NCI-H345 (cell line): ENCODE measurements at places on chromosomes 2 and 18.

- DNase-seq = no peak
Measured at GRCh38 chr2:36404318-36404717, 48.7 kb downstream of the CRIM1 start.

DNA sequence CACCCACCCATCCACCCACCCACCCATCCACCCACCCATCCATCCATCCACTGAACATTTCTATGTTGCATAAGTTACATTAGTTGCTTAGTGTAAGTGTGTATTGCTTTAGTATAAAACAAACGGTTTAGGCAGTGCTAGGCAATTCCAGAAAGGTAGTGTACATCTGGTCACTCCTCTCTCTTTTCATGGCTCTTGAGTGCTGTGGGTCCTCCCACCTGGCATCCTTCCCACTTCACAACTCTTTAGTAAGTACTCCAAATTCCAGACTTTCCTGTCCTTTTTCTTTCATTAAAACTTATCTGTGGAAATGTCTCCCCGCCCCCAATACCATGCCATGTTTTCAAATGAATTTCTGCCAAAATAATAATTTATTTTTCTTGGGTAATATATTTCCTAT lies 122.5 kb downstream of the PLEKHM3 start:
- DNase-seq = peak; percentile 7

GRCh38 chr2:76731157-76731556 lies 791.0 kb downstream of the LRRTM4 start:
- no peak for DNase-seq

GRCh38 chr2:71275939-71276310 lies 49.0 kb upstream of the PAIP2B start:
- no peak for DNase-seq

GRCh38 chr2:99660616-99661406 lies 171.0 kb upstream of the REV1 start:
- DNase-seq = no peak

- DNase-seq = no peak
Measured at GRCh38 chr2:60058781-60059180, 494.7 kb downstream of the BCL11A start.

DNA sequence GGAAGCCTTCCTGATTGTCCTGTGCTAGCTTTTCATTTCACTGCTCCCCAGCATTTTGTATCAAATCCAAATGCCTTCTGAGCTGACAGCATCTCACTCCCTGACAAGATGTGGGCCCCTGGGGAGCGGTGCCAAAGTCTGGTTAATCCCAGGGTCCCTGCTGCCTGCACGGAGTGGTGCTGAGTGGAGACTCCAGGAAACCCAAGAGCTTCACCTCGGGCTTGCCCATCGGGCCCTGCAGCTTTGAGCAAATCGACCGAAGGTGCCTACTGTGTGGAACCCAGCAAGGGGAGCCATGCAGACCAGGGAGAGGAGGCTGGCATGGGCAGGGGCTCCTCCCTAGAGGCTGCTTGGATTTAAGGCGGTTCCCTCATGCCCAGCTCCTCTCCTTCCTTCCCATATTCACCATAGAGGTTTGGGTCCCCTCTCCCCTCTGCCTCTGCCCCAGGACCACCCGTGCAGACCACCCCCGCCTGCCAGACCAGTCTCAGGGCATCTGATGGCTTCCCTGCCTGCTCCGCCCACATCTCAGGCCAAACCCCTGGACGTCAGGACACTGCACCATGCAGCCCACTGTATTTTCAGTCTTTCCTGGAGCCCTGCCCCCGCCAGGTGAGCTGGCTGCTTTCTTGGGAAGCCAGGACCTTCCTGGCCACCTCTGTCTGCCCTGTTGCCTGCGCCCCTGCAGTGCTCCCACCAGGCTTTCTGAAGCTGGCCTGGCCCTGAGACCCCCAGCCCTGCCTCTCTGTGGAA lies 37.8 kb downstream of the RRM2 start:
- DNase-seq = no peak

GRCh38 chr2:170665743-170666142 lies 49.4 kb upstream of the SP5 start:
- no peak for DNase-seq

DNA sequence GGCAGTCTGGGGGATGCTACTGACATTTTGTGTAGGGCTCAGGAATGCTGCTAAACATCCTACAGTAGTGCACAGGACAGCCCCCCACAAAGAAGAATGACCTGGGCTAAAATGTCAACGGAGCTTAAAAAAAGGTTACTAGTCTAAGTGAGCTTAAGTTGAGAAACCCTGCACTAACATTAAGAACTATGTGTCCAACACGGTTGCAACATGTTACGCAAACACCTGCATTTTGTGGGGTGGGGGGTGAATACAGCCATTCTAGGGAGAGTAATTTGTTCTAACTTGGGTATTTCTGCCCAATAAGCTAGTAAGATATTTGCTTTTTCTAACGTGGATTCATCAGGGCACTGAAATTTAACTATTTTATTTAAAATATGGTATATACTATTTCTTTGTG lies 57.9 kb downstream of the SLC8A1 start:
- DNase-seq = no peak

DNA sequence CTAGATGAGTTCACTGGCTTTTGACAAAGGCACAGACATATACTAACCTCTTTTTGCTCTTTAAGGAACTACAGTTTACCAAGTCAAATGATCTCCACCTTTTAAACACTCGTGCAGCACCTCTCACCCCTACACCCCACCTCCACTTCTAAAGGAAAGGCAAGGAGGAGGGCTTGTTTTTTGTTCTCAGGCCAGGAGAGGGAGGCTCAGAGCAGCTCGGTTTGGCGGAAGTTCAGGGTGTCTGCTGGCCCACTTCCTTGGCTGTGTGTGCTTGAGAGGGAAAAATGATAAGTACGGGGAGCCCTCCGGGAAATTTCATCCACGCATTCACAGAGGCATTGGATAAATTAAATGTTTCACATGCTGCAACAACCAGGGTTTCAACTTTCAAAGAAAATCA lies 667.9 kb downstream of the BCL11A start:
- DNase-seq = no peak

GRCh38 chr18:3148930-3149535 lies 70.7 kb downstream of the MYOM1 start:
- peak; percentile 21 for DNase-seq

GRCh38 chr2:63984606-63985359 lies 34.4 kb downstream of the VPS54 start:
- no peak for DNase-seq

GRCh38 chr2:225042800-225043167 lies 516 bp upstream of the DOCK10 start:
- no peak for DNase-seq

GRCh38 chr2:165453561-165454094 lies 15.9 kb upstream of the CSRNP3 start:
- no peak for DNase-seq

DNA sequence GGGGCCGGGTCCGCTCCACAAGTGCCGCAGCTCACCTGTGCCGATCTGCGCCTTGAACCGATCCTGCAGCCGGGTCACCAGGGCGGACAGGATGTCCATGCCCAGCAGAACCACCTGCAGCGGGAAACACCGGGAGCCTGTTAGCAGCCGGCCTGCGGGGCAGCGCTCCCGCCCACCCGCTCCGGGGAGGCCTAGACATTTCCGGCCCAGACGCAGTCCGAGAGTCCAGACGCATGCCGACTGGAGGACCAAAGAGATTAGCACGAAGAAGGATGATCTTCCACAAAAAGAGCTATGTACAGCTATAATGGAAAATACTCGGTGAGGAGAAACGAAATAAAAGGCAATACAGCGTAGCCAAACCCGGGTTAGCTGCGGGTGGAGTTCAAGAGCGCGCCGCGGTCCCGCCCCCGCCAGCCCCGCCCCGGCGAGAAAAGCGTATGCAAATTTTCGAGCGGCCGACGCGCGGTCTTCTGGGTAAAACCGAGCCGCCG lies 421 bp upstream of the RNU4ATAC start:
- DNase-seq = peak; percentile 83

- peak; percentile 53 for DNase-seq
Measured at GRCh38 chr2:209424781-209425470, 1.1 kb downstream of the MAP2 start.

GRCh38 chr2:38353402-38353801 lies 23.7 kb downstream of the ATL2 start:
- DNase-seq = no peak

DNA sequence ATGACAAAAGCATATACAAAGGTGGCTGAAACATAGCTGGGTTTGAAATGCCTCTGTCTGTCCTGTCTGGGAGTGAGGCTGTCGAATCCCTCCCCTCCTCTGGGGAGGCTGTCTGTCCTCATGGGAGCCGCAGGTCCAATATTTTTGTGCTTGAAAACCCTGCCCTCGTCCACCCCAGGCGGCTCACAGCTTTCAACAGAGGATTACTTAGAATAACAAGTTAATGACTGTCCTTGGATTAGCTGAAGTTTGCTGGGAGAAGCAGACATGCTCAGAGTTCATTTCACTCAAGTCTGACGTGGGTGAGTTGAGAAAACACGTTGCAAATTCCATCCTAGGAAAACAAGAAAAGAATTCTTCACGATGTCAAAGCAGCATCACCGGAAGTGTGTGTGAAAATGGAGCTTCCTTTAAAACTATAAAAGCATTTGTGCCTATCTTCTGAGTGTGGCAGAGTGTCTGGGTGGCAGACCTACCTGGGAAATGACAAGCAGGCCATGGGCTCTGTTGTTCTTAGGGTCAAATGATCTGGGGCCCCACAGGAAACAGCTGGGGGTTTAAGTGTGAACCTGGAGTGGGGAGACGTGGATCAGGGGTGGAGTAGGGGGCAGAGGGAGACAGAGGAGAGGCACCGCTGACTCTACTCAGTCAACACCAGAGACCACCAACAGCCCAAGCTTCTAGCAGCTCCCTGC lies 77.1 kb downstream of the DDX1 start:
- no peak for DNase-seq

- DNase-seq = no peak
Measured at GRCh38 chr18:22285361-22286140, 116.2 kb downstream of the GATA6 start.

DNA sequence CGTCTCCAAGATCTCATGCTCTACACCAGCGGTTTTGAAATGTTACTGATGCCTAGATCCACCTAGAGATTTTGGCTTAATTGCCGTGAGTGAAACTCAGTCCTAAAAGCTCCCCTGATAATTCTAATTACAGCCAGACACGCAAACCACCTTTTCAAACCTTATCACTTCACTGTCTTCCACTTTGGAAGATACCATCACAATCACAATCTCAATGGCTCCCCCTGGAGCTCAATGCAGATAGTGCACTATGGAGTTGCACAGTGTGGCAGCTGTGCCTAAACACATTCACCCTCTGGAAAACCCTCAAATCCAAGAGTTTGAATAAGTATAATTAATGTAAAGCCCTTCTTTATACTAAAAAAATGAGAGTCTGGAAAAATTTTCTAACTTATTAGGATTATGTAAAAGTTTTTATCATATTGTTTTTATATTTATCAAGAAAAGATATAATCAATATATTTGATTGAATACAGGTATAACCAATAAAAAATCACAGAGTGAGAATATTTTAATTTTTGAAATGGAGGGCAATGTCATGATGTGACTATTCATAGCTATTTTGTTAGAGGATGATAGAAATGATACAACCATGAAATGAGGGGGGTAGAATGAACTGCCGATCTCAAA lies 102.9 kb upstream of the SLC8A1 start:
- peak; percentile 66 for DNase-seq

- no peak for DNase-seq
Measured at GRCh38 chr2:142966284-142966683, 88.8 kb downstream of the KYNU start.

DNA sequence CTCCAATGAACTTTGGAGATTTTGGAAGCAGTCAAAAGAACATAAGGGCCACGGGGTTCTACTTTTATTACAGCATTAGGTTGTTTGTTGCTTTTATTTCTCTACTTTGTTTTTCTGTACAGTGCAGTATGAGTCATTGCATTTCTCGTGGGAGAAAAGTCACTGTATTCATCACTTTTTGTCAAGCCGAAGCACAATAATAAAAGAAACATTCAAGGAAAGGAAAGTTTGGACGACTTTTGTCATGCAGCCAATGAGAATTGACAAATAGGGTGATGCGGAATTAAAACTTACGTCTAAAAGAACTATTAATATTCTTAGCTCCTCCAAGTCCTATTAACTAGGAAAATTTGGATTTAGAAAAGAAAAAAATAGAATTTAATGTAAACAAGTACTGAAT lies 209.9 kb downstream of the TMEM182 start:
- DNase-seq = no peak

GRCh38 chr2:106098081-106098480 lies 96.0 kb downstream of the UXS1 start:
- no peak for DNase-seq

- DNase-seq = no peak
Measured at GRCh38 chr2:25821225-25822056, 56.8 kb downstream of the ASXL2 start.

GRCh38 chr2:148721991-148722777 lies 77.6 kb downstream of the EPC2 start:
- no peak for DNase-seq

GRCh38 chr2:18299423-18300212 lies 260.8 kb downstream of the RDH14 start:
- DNase-seq = no peak

DNA sequence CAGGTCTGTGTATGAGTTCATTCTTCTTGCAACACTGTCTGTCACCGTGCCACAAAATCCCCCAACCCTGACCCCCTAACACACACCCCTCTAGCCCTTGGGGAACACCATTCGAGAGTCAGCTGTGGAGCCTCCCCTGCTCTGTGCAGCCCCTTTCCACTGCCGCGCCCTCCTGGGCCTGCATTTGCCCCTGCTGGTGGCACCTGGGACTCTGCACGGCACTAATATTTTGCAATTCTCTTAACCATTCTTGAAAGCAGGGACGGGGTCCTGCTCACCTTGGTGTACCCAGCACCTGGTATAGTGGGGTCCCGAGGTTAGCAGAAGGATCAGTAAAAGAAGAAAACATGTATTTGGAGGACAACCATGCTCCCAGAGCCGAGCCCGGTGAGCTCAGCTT lies 124.0 kb downstream of the HDAC4 start:
- DNase-seq = no peak

- no peak for DNase-seq
Measured at GRCh38 chr18:8609659-8610458, 622 bp downstream of the RAB12 start.

DNA sequence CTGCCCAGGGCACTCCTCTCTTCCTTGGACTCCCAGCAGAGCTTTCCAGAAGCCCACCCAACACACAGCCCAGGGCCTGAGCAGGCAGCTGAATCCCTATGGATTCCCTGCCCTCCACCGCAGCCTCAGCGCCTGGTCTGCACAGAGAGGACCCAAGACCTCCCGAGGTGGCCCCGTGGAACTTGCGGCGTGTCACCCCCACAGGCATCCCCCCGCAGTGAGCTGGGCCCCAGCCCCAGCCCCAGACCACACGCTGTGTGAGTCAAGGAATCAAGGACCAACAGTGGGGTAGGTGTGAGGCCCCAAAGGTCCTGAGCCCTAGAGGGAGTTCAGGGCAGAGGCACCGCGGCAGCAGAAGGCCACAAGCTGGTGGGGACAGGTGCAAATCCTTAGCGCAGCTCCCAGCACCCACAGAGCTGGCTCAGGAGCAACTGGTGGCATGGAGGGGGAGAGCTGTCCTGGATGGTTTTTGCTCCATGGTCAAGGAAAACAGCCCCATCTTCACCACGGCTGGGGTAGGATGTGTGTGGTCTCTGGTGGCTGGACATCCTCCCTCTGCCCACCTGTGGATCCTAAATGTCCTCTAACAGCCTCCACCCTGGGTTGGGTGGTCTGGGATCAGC lies 8.5 kb downstream of the HS6ST1 start:
- no peak for DNase-seq

- peak; percentile 81 for DNase-seq
Measured at GRCh38 chr2:164514491-164514890, 106.8 kb downstream of the GRB14 start.
